Activated CD4-positive, alpha-beta memory T cell treated with anti-CD3 and anti-CD28 coated beads, Interleukin-2, amount 10 ng/mL, durations not matched to agents 7 days and 5 days (primary cell): ENCODE measurements at places on chromosomes 12 and 14. TPM values are rescaled to one million over a fixed set of nuclear protein-coding genes. Genes with fewer than 3 reads are reported as not detected.

GRCh38 chr12:124915239-124916236 is 1.1 kb upstream of the UBC start:
- peak overlapping the region; percentile 100 for H3K4me3 ChIP-seq
- H3K36me3 ChIP-seq = peaks cover 41% of the 10 kb centered on the region
- H3K27me3 ChIP-seq = no peaks in the 10 kb centered on the region
- DNase-seq = no peak
- H3K4me1 ChIP-seq = peaks cover 83% of the 10 kb centered on the region

- no peak for DNase-seq
- no peaks in the 10 kb centered on the region for H3K27me3 ChIP-seq
- no peaks in the 10 kb centered on the region for H3K36me3 ChIP-seq
- no peaks in the 10 kb centered on the region for H3K4me1 ChIP-seq
- H3K27ac ChIP-seq = no peak overlapping the region
These were observed 35.3 kb downstream of the MIPOL1 start for GRCh38 chr14:37232907-37233481.

DNA sequence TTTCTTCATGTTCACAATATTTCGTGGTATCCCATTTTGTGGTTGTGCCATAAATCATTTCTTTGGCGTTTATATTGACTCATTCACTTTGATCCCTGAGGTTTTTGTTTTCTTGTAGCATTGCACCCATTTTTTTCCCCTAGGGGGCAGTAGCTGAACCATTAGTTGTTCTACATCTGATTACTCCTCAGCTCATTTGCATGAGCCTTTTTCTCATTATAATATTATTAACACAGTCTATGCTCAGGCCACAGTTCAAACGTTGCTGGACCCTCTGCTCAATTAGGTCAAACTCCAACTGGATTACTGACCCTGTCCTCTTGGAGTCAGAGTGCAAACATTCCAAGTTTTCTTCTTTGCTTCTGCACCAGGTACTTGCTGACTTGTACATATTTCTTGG is 475.4 kb upstream of the SEL1L start:
- no peak overlapping the region for H3K4me3 ChIP-seq
- H3K27me3 ChIP-seq = no peaks in the 10 kb centered on the region
- no peaks in the 10 kb centered on the region for H3K36me3 ChIP-seq

DNA sequence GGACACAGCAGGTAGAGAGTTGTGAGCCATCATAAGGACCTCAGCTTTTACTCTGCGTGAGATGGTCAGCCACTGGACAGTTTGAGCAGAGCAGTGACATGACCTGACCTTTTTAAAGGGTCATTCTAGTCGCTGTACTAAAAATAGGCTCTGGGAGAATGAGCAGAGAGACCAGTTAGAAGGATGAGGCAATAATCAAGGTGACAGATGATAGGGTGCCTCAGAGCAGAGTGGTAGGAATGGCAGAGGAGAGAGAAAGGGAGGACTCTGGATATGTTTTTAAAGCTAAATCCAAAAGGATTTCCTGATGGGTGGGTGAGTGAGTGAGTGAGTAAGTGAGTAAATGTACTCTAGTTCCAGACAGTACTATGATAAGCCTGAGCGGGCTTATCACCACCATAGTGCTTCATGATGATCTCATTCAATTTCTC is 83.6 kb upstream of the ARHGAP5 start:
- no peaks in the 10 kb centered on the region for H3K36me3 ChIP-seq
- DNase-seq = no peak
- H3K4me1 ChIP-seq = no peaks in the 10 kb centered on the region
- H3K27me3 ChIP-seq = peaks cover 6% of the 10 kb centered on the region
- no peak overlapping the region for H3K27ac ChIP-seq
- no peak overlapping the region for H3K4me3 ChIP-seq

DNA sequence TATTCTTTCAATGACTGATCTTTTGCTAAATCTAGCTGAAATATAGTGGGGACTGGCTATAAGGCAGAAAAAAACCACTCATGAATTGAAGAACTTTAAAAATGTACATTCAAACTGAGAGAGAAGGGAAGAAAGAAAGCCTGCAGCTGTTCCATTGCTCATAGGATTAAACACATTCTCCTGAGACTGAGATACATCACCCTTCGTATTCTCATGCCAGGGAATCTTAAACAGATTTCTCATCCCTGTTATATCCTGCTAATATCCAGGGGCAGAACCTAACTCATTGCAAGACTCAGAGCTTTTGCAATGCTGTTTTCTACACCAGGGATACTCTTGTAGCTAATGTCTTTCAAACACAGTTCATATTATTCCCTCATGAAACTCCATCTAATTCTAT is 67.2 kb upstream of the ACSS3 start:
- H3K36me3 ChIP-seq = no peaks in the 10 kb centered on the region
- H3K4me1 ChIP-seq = no peaks in the 10 kb centered on the region
- no peak overlapping the region for H3K27ac ChIP-seq
- H3K27me3 ChIP-seq = no peaks in the 10 kb centered on the region
- H3K4me3 ChIP-seq = no peak overlapping the region

GRCh38 chr14:20476776-20477175 is 7.6 kb downstream of the PNP start:
- no peak for DNase-seq
- H3K27me3 ChIP-seq = no peaks in the 10 kb centered on the region
- peak overlapping the region; percentile 96 for H3K27ac ChIP-seq
- peaks cover 76% of the 10 kb centered on the region for H3K36me3 ChIP-seq

C1RL gene
- total RNA-seq = 28.8 TPM

MLEC gene
- 97.8 TPM for total RNA-seq
